ENCODE measurements at places on chromosomes 7 and 10. TPM values are rescaled to one million over a fixed set of nuclear protein-coding genes. Genes with fewer than 3 reads are reported as not detected.

The TLX1 gene
- polyA plus RNA-seq, result not detected

The ACSM6 gene
- not detected for polyA plus RNA-seq

The ZNF239 gene
- polyA plus RNA-seq, result 5.8 TPM

The CALCR gene
- polyA plus RNA-seq, result not detected

The NPFFR1 gene
- not detected for polyA plus RNA-seq

The LRRN3 gene
- polyA plus RNA-seq, result 12.7 TPM

The SRGN gene
- 127 TPM for polyA plus RNA-seq

The GATAD1 gene
- polyA plus RNA-seq, result 27.0 TPM

GRCh38 chr7:133859231-133859630 lies 267.9 kb upstream of the LRGUK start:
- DNase-seq, result no peak

DNA sequence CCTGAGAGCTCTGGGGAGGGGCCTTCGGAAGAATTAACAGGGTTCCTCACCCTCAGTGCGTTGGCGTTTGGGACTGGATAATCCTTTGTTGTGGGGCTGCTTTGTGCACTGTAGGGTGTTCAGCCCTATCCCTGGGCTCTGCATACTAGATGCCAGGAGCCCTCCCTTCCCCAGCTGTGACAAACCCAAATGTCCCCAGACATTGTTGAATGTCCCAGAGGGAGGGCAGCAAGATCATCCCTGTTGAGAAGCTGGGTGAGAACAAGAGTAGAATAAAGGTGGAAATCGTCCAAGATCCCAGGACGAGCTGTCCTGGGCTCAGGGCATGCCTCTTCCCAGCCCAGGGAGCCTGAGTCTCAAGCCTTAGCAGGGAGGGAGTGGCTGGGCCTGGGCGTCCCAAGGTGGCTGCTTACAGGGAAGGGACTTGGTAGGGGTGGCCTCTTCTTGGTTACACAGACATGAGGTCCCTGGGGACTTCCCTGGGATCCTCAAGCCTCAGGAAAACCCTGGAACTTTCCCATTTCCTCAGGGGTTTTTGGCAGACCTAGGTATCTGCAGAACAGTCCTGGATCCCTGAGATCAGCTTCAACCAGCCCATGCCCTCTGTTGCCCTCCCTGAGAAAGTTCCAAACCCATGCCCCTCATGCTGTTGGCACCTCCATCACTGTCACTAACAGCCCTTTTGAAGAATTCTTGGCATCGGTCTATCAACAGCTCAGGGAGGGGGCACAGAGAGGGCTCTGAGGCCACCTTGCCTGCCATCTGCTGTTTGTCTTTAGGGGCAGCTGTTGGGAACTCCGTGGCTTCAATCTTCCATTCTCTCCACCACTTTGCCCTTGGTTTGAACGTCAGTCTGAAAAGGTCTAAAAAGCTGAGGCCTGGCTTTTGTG lies 53.7 kb downstream of the GOLGA7B start:
- DNase-seq, result no peak

DNA sequence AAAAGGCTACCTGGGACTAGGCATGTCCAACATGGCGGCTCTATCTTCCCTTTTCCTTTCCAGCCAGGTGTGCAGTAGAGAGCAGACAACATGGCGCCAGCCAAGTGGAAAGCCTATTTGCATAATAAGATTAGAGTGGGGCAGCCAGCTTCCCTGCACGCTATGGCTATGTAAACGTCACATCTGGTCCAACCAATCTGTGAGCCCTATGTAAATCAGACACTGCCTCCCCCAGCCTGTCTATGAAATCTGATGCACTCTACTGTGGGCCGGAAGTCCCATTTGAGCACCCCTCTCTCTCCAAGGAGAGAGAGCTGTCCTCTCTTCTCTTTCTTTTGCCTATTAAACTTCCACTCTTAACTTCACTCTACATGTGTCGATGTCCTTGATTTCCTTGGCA lies 984.9 kb upstream of the AUTS2 start:
- no peak for DNase-seq

DNA sequence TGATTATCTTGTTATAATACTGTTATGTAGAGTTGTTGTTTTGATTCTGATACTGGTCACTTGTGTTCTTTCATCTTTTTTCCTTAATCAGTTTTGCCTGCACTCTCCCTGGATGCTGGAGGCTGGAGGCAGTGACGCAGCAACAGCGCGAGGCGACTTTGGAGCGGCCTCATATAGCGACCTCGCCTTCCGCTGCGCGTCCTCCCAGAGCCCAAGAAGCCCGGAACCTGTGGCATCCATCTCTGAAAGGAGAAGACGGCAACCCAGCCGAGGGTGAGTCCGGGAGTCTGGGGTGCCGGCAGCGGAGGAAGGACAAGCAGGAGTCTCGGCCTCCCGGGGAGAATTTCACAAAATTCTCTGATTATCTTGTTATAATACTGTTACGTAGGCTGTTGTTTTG lies 161.2 kb downstream of the ZNF33B start:
- no peak for DNase-seq

DNA sequence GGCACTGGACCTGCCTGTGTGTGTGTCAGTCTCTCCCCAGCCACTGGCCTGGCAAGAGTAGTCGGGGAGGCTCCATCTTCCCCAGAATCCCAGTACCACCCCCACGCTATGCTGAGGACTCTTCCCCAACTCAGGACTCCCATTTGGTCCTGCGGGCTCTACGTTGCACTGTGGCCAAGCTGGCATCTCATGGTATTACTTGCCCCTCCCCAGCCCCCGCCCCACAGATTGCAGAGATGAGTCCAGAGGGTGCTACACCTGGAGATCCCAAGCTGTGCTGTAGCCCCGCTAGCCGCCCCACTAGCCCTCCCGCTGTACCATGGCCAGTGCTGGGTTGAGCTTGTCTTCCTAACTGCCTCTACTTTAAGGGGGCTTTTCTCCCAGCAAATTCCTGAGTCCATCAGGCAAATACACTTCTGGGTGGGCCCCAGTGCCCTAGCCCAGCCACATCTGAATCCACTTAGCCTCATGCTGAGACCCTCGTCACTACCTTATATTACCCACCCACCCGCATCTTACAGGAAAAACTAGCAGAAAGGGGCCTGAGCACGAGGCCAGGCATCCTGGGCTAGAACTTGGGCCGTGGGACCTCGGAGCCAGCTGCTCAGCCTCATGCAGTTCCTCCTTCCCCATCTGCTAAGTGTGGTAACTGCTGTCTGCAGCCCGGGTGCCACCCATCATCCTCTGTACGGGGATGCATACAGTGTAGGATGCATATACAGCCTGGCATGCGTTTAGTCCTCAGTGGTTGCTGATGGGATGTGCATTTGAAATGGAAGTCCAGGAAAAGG lies 65.8 kb upstream of the CACUL1 start:
- DNase-seq, result no peak

DNA sequence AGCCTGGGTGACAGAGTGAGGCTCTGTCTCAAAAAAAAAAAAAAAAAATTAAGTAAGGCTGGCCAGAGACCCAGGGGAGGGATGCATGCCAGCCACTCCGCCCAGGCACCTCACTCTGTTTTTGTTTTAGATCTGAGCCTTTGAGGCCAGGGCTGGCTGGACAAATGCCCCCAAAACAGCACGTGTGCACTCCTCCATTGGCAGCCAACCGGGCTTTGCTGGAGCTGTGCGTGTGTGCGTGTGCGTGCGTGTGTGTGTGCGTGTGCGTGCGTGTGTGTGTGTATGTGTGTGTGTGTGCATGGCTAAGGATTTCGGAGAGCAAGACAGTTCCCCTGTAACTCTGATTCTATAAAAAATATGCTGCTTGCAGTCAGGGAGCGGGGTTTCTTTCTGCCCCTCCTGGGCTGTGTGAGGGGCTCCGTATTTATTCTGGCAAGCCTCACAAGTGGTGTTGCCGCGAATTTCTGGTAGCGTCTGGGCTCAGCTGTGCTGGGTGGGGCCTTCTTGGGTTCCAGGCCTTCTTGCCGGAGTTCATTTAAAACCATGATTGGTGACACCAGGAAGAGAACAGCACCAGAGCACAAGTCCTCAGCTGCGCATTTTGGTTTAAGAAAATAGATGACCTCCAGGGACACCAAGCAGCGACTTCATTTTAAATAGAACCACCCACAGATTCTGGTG lies 28.1 kb upstream of the UNCX start:
- DNase-seq, result no peak

DNA sequence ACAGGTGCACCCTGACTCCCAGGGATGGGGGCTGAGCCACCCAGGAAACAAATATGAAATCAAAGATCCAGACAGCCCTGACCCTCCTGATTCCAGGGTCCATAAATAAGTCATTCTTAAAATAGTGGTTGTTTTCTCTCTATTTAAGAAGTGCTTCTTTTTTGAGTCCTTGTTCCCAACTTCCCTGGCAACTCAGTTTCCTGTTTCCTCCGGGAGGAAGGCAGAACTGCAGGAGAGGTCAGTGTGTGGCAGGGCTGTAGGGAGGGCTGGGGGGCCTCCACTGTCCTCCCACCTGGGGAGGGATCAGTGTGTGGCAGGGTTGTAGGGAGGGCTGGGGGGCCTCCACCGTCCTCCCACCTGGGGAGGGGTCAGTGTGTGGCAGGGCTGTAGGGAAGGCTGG lies 88.7 kb upstream of the PDGFA start:
- DNase-seq, result no peak

GRCh38 chr10:46251857-46252847 lies 34.6 kb upstream of the ANTXRL start:
- no peak for DNase-seq

- no peak for DNase-seq
These were observed 15.2 kb downstream of the ERVW-1 start for GRCh38 chr7:92462560-92462959.

GRCh38 chr10:63573068-63573697 lies 52.0 kb downstream of the REEP3 start:
- DNase-seq, result peak; percentile 44

- no peak for DNase-seq
These were observed 452.6 kb upstream of the ZMIZ1 start for GRCh38 chr10:78616125-78616695.

- no peak for DNase-seq
These were observed 19.2 kb downstream of the KCP start for GRCh38 chr7:128891110-128891941.

- no peak for DNase-seq
These were observed 1085.3 kb downstream of the KCNMA1 start for GRCh38 chr10:76552091-76552873.

- DNase-seq, result peak; percentile 92
These were observed 161.6 kb downstream of the ITGA8 start for GRCh38 chr10:15558136-15558535.

DNA sequence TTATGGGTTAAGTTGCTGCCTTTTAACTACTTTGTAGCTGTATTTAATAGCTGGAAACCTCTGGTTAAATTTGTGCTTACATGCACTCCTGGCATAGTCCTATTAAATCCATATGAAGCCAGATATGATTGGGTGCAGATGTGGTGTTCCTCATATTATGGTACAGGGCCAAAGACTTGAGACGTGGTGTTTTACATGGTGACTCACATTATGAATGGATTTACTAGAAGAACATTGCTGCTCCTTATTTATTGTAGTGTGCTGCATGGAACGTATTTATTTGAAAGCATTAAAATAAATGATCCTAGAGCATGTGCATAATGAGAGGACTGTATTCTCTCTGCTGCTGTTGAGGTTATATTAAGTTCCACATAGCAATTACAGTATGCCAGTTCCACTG lies 224.1 kb downstream of the SLC25A13 start:
- peak; percentile 26 for DNase-seq

GRCh38 chr7:104967088-104967487 lies 46.9 kb upstream of the KMT2E start:
- no peak for DNase-seq

DNA sequence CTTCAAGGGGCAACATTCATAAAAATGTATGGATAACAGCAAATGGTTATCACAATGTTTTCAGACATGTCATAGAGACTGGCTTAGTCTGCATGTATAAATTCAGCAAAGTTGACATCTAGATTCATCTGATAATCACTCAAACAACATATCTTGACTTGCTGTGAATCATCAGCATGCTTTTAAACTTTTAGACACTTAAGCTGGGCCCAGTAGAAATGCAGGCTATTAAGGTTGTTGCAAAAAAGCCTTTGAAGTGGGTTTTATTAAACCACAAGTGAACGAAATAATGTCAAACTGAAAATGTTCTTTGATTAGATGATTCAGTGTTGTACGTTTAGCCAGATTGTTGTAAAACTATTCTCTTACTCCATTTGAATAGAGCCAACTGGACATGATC lies 759.6 kb downstream of the NXPH1 start:
- DNase-seq, result no peak

GRCh38 chr7:1008733-1009363 lies 25.9 kb downstream of the CYP2W1 start:
- no peak for DNase-seq

DNA sequence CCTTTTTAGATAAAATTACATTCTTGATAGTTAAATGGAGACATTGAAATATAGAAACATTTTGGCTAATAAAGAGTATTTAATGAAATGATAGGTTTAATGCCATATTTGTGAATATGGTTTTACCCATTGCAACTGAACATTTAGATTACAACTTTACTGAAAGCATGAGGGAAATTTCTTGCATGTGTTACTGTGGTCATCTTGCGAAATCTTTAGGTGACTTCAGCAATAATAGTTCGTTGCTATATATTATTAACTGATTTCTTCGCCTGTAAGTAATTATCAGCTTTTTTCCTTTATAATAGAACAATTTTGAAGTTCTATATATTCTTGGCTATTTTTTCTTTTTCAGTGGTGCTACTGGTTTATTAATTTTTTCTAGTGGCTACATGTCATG lies 83.2 kb downstream of the MLLT10 start:
- DNase-seq, result no peak

- no peak for DNase-seq
These were observed 206.5 kb downstream of the SORCS1 start for GRCh38 chr10:106957823-106958588.

DNA sequence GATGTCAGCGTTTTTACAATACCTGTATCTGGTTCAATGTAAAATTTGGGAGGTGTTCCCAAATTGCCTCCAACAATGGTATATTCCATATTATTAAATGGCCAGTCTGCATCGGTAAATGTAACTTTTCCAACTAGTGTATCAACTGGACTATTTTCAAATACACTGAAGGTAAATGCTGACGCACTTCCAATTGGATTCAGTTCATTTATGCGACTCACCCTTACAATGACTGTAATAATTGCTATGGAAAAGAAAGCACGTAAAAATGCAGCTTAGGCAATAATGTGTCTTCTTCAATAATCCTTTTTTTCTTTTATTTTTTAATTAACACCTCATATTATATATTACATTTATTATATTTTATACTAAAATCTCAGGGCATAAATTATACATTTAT lies 209.1 kb downstream of the HGF start:
- DNase-seq, result no peak

DNA sequence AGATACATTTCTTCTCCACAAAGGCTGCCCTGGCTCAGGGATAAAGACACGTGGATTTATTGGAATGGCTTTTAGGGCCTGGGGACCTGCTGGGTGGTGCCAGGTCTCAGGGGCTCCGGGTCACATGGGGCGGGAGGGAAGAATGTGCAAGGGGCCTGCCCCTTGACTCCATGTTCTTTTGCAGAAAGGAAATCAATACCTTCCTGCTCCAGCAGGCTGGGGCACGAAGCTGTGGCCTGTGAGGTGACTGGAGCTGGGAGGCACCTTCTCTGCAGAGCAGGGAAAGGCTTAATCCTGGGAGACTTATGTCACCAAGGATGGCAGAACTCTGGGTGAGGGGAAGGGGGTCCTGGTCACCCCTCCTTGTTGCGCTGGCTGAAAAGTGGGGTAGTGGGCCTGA lies 42.3 kb upstream of the GNA12 start:
- no peak for DNase-seq

Measured in BJ (cell line).